ENCODE measurements at places on chromosomes 1 and 21. TPM values are rescaled to one million over a fixed set of nuclear protein-coding genes. Genes with fewer than 3 reads are reported as not detected.
A peak's percentile ranks its signal among the peaks of the same experiment; 100 is the strongest.

Gene LCE2A
- not detected for total RNA-seq

Gene MEX3A
- 5.7 TPM for total RNA-seq

Gene TEKT2
- total RNA-seq: 6.0 TPM

Gene SGIP1
- 38.4 TPM for total RNA-seq

Gene JAM2
- total RNA-seq: 8.2 TPM

Gene GABRD
- total RNA-seq: 7.6 TPM

Gene TRAPPC3
- total RNA-seq: 92.5 TPM

Gene NSL1
- total RNA-seq: 42.6 TPM

Gene TEX50
- 1.1 TPM for total RNA-seq

Gene HAO2
- total RNA-seq: not detected

Gene ATP8B2
- total RNA-seq: 88.9 TPM

Gene OR2T35
- total RNA-seq: not detected

DNA sequence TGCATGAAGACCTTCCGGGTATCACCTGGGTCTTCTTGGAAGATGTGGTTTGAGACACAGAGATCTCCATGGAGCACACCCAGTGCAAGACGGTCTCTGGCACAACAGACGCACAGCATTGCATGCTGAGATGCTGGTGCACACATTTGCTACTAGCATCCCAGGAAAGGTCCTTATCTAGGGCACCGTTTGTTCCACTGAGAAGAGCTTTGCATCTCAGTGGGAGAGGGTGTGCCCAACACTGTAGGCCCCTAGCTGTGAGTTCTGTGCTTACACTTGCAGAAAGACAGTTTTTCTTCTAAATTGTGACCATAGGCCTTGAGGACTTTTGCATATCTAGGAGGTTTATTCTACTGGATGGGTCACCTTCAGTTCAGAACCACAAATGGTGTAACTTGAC, 554.1 kb downstream of the MATN1 start:
- H3K36me3 ChIP-seq: no peaks in the 10 kb centered on the region
- DNase-seq: no peak
- no peak overlapping the region for H3K4me3 ChIP-seq
- no peak overlapping the region for H3K27ac ChIP-seq
- H3K27me3 ChIP-seq: no peaks in the 10 kb centered on the region

- H3K4me1 ChIP-seq: peaks cover 3% of the 10 kb centered on the region
- peak; percentile 17 for DNase-seq
- no peak within 1 kb of the TSS for H3K4me3 ChIP-seq
- H3K36me3 ChIP-seq: no peaks in the 10 kb centered on the region
- no peaks in the 10 kb centered on the region for H3K27me3 ChIP-seq
Observed at GRCh38 chr1:160189649-160190625, at the start of gene CASQ1. Gene CASQ1, plus strand, starts transcription at chr1:160190575. Its CDS starts 177 bp downstream, at chr1:160190752.

- H3K4me1 ChIP-seq: no peaks in the 10 kb centered on the region
- DNase-seq: peak; percentile 10
- H3K27me3 ChIP-seq: no peaks in the 10 kb centered on the region
- H3K27ac ChIP-seq: no peak overlapping the region
- no peaks in the 10 kb centered on the region for H3K36me3 ChIP-seq
Observed at GRCh38 chr1:80392529-80392928, 1386.0 kb upstream of the ADGRL4 start.

DNA sequence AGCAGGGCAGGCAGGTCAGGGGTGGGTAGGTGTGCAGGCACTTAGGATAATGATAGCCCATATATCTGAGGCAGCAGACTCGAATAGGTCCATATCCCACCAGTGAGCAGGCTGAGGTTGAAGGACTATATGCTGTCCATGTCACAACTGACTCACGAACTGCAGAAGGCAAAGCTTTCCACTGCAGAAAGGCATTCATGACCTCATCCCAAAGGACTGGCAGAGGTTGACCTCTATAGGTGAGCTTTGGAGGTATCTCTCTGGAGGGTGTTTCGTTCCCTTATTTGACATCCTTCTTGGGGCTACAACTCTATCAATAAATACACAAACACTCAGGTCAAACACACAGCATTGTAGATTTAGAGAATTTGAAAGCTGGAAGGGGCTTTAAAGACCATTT, 42.8 kb upstream of the MARK1 start:
- H3K4me1 ChIP-seq: no peaks in the 10 kb centered on the region
- H3K4me3 ChIP-seq: no peak overlapping the region

DNA sequence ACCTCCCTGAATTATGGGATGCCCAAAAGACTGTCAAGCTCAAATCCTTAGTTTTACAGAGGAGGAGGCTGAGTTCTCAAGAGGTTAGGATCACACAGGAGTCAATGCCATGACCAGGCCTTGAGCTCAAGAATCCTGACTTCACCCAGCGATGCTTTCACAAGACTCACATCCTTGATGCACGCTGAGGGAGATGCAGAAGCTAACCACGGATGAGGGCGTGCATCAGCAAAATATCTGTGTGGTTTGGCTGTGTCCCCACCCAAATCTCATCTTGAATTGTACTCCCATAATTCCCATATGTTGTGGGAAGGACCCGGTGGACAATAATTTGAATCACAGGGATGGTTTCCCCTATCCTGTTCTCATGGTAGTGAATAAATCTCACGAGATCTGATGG, 133.2 kb downstream of the KCNJ6 start:
- no peak overlapping the region for H3K27ac ChIP-seq
- H3K27me3 ChIP-seq: no peaks in the 10 kb centered on the region
- H3K4me3 ChIP-seq: no peak overlapping the region
- no peak for DNase-seq

DNA sequence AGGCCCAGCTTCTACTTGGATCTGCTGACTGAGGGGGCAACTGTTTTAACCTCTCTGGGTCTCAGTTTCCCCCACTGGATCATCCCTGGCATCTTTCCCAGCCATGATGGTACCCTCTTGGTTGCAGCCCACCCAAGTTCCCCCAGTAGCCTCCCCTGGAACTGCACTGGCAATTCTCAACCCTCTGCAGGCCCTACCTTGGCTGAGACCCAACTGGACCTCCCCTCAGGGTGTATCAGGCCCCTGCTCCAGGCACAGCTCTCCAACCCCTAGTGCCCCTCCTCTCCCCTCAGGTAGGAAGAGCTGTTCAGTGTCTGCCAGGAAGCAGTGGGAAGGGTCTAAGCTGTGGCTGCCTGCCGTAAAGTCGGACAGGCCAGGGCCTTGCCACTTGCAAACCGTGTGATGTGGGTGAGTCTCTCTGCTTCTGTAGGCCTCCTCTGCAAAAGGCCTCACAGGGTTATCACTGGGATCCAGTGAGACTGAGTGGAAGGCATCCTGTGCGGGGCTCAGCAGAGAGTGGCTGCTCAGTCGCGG, 32.1 kb downstream of the RHBG start:
- H3K4me3 ChIP-seq: no peak overlapping the region
- H3K36me3 ChIP-seq: no peaks in the 10 kb centered on the region
- no peaks in the 10 kb centered on the region for H3K4me1 ChIP-seq
- no peak overlapping the region for H3K27ac ChIP-seq
- DNase-seq: no peak

GRCh38 chr1:151340870-151341754, 5.9 kb downstream of the RFX5 start:
- no peaks in the 10 kb centered on the region for H3K36me3 ChIP-seq
- DNase-seq: peak; percentile 62
- peaks cover 2% of the 10 kb centered on the region for H3K4me1 ChIP-seq
- H3K27me3 ChIP-seq: no peaks in the 10 kb centered on the region
- no peak overlapping the region for H3K27ac ChIP-seq
- H3K4me3 ChIP-seq: no peak overlapping the region

DNA sequence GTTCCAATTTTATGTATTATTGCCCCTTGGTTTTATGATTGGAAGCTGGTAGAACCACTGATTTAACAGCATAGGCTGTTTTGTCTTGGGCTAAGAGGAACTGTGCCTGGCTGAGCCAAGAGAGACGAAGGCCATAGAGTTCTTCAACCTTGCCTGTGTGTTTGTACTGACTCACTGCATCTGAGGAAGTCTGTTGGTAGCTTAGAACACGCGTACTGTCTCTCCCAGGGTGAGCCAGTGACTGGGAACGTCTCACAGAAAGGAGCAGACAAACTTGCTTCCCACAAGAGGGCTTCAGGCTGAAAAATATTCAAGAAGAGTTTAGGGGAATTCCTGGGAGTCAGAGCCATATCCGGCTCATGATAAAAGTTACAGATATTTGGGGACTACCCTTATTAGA, 14.9 kb downstream of the TMEM51 start:
- H3K27me3 ChIP-seq: no peaks in the 10 kb centered on the region
- H3K36me3 ChIP-seq: no peaks in the 10 kb centered on the region
- H3K27ac ChIP-seq: no peak overlapping the region
- H3K4me1 ChIP-seq: no peaks in the 10 kb centered on the region
- DNase-seq: no peak

DNA sequence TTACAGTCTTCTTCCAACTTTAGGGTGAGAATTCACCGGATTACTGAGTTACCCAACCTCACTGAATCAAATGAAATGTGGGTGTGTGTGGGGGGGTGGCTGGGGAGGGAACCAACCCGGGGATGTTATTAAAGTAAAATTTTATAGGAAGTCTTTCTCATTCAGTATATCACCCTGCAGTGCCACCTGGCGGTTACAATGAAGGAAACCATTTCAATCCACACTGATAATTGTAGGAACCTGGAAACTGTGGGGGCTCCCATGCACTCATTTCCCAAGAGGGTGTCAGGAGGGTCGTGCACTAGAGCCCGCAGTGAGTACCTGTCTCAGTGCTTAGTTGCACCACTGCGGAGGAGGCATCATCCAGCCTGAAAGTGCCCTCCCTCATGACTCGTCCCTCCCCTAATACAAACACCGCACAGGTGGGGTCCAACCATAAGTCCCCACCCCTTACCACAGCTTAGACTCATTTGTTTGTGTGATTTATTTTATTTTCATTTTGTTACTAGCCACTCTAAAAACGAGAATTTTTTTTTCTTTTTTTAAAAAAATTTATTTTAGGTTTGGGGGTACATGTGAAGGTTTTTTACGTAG, 29.1 kb upstream of the IGSF5 start:
- DNase-seq: peak; percentile 45
- no peaks in the 10 kb centered on the region for H3K36me3 ChIP-seq
- no peak overlapping the region for H3K4me3 ChIP-seq
- no peak overlapping the region for H3K27ac ChIP-seq

DNA sequence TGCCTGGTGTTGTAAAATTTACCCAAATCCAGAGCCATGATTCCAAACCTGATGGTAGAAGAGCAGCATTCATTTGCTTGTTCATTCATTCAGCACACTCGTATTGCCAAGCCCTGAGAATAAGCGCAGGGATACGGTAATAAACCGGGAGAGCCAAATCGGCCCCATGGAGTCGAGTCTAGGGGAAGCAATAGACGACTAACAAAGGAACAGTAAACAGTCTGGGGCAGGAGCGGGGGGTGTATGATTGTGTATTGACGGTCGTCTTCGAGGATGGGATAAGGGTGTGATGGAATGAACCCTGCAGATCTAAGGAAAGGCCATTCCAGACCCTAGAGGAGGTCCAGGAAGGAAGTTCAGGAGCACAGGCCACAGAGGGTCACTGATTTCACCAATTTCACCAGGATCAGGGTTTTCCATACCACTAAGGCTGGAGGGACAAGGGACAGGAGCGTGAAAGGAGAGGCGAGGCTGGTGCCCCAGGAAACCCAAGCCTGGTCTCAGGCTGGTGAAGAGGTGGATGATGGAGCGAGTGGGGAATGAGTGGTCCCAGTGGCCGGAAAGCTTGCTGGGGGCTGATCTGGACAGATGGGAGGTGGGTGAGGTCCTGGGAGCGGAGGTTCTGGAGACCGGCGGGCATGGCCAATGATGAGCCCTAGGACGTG, 61.1 kb upstream of the PDE9A start:
- H3K36me3 ChIP-seq: no peaks in the 10 kb centered on the region
- H3K27ac ChIP-seq: no peak overlapping the region
- H3K4me1 ChIP-seq: no peaks in the 10 kb centered on the region
- no peak for DNase-seq
- no peak overlapping the region for H3K4me3 ChIP-seq

DNA sequence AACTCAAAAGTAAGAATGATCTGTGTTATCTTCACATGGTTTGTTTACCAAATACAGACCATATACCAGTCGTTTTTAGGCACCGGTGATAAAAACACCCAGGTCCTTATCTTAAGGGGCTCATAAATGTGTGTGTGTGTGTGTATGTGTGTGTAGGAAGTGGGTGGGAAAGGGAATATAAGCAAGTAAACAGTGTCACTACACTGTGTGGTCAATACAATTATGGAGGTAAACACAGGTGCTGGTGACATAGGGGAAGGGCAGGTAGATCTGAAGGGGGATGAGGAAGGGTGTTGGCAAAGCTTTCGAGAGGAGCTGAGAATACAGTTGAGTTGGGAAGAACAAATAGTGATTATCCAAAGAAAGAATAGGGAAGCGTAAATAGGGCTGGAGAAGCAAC, 19.1 kb upstream of the MRPS6 start:
- no peak overlapping the region for H3K27ac ChIP-seq
- no peaks in the 10 kb centered on the region for H3K36me3 ChIP-seq
- H3K4me3 ChIP-seq: no peak overlapping the region
- no peaks in the 10 kb centered on the region for H3K4me1 ChIP-seq

DNA sequence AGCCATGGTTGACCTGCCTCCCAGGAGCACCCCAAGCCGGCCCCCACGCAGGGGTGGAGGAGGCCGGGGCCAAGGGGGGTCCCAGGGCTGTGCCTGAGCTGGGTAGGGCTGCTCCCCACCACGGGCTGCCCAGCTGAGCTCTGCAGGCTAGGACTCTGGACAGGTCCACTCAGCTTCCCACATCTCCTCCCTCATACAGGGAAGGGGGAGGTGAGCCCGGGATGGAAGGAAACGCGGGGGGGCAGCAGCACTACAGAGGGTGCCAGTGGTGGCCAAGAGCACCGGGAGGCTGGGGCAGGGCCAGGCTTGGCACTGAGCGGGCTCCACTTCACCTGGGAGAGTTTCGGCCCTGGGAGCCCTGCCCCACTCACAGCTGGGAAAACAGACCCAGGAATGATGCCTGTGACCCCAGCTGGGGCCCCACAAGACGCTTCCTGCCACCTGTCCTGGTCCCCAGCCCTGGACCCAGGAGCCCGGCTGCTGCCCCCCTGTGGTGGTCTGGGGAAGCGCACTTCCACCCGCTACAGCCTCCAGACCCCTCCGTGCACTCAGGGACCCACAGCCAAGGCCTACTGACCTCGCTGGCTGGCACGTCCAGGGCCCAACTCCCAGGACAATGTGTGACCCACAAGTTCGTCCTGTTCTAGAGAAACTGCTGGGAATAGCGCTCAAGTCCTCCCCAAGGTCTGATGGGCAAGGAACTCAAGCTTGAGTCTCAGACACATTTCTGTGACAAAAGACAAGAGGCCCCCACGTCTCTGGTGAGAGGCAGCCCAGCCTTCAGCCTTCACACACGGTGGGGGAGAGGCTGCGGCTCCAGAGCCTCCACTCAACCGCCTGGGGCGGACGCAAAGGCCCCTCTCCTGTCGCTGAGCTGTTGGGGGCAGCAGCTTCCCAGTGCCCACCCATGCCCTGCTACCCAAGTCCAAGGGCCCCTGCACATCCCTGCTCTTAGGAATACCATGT, 3.0 kb downstream of the AURKAIP1 start:
- H3K27me3 ChIP-seq: no peaks in the 10 kb centered on the region
- H3K4me1 ChIP-seq: peaks cover 17% of the 10 kb centered on the region
- H3K4me3 ChIP-seq: no peak overlapping the region
- no peaks in the 10 kb centered on the region for H3K36me3 ChIP-seq
- DNase-seq: peak; percentile 39
- H3K27ac ChIP-seq: no peak overlapping the region

GRCh38 chr1:197101978-197102377, 34.9 kb upstream of the F13B start:
- H3K4me3 ChIP-seq: no peak overlapping the region
- H3K27me3 ChIP-seq: no peaks in the 10 kb centered on the region
- H3K27ac ChIP-seq: no peak overlapping the region
- no peaks in the 10 kb centered on the region for H3K4me1 ChIP-seq
- no peak for DNase-seq

All from prostate gland (tissue), 2 donors.